ENCODE measurements at places on chromosomes 3 and 15. TPM values are rescaled to one million over a fixed set of nuclear protein-coding genes. Genes with fewer than 3 reads are reported as not detected.

EHD4 gene
- total RNA-seq: 30.5 TPM

DNA sequence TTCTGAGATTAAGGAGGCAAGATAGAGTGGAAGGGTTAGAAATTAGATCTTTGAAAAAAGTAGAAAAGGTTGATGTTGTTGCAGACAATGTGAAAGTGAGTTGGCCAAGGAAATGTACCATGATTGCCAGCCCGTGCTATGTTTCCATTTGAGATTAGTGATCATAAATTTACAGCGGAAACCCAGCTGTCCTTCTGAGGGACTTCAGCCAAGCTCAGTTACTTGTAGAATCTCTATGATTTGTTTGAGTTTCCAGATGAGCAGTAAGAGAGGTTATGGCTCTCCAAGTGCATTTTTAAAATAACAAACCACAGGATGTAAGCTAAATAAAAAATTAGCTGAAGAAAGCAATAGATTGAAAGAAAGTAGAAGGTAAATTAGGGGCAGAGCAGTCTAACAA, 54.2 kb upstream of the RBMS3 start:
- DNase-seq: no peak

DNA sequence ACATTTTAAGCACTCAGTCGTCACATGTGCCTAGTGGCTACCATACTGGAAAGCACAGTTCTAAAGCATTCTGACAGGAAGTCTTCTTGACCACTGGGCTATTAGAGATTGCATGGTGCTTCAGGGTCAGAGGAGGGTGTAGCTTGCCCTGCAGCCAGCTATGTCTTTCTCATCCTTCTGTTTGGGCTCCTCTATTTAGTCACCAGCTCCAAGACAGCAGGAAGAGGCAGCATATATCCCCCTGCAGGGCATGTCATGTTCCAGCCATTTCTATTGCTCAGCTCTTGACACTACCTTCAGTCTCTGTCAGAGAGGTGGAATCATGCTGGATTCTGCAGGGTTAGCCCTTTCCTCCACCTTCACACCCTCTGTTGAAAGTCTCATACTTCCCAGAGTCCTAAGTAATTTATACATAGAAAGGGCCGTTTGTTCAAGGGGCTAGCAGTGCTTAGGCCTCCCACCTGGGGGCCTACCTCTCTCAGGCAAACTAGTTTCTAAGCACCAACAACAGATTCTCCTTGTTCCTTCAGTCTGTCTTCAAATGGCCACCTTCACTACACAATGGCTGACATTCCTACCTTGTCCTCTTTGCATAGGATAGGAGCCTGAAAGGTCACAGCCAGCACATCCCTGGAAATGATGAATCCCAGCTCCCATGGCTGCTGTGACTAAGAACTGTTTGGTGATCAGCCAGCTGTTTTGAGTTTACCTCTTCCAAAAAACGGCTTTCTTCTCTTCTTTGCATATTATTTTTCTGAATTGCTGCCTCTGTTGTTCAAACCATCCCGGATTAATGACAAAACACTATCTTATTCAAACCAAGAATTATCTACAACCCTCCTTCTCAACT, 115.7 kb upstream of the BFSP2 start:
- no peak for DNase-seq

DNA sequence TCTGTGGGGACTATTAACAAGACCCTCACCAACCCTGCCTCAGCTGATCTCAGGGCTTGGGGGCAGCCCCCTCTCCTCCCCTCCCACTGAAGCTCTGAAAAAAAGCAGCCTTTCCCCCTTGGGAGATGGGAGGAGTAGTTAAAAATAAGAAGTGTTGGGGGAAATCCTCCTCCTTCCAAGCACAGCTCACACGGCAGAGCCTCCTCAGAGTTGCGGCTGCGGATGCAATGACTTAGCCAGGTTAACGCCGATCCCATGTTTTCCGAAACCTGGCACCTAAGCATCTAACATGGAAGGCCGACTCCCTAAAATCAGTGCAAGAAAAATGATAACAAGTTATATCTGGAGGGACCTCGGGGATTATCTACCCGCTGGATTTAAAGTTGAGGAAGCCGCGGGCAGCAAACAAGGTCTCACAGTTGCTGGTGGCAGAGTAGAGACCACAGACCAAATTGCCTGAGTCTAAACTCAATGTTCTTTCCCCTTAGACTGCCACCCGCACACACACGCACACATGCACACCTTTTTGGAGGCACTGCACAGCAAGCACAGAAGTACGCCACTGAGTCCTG, 1.1 kb upstream of the TPM1 start:
- DNase-seq: no peak

DNA sequence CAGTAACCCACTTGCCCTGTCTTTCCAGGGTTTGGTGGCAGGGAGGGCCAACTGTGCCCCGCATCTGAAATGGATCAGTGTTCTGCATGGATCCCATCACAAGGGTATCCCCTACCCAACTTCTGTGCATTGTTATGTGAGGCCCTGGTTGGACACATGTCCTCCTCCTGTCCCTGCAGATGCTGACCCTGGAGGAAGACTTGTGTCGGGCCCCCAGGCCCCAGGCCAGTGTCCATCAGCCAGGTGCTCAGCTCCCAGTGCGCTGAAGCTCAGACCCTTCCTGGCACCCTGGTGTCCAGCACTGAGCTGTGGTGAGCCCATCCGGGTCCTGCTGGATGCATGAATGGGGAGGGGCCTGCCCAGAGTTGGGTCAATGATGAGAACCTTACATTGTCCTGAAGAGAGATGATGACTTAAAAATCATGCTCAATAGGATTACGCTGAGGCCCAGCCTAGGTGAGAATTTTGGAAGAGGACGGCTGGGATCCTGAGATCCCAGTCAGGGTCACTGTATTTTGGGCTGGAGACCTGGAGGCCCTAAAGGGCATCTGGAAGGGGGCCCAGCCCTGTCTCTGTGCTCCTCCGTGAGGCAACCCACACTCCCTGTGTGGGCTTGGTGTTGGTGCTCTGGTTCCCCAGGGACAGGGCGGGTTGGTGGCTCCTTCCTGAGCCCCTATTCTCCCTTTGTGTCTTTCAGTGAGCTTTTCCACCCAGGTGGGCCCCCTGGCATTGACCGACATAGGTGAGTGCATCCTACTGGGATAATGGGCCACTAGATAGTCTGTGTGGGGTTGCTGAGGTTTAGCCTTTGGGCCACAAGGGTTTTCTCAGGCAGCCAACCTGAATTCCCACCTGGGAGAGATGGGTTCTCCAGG, 199.1 kb downstream of the UBE3A start:
- no peak for DNase-seq

CCR3 gene
- not detected for total RNA-seq

GRCh38 chr15:85168642-85169173, 187.1 kb downstream of the PDE8A start:
- no peak for DNase-seq

DNA sequence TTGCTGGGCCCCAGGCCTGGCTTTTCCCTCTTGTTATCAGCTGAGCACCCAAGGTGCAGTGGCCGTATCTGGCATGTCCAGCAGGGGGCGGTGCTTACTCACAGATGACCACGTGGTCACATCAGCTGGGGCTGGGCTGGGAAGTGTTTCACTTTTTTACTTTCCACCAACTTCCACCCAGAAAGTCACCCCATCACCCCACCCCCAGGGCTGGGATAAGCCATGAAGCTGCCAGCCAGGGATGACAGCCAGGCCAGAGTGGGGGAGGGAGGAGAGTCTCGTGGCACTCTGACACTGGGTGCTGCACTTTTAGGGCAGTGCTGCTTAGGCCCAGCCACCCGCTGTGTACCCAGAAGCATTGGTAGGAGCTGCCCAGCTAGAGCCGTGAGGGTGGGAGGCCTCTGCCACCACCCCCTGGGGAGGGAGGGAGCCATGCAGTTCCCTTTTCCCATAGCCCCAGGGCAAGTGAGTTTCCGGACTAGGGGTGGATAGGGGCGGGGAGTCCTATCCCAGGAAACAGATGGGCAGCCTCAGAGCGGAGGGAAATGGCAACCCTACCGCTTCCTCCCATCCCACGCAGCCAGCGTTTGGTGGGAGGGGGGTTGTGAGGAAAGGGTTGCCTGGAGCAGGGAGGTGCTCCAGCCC, 6.1 kb downstream of the PPCDC start:
- DNase-seq: peak; percentile 99

- no peak for DNase-seq
Observed at GRCh38 chr15:81947548-81947947, 98.3 kb downstream of the MEX3B start.

DNA sequence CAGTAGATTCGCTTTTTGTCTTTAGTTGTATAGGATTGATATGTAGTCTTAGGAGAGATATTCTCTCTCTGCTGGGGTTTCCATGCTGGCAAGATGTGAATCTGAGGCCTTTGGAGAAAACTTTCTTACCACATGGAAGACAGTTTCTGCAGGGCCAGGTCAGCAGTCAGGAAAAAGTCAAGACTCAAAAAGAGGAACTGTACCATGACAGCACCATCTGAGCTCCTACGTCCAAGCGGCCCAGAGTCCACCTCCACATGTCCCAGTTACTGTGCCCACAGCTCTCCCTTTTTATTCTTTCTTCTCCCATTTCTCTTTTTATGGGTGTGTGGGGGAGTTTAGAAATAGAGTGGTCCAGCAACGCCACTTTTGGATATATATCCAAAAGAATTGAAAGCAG, 172.0 kb downstream of the MTHFS start:
- no peak for DNase-seq

DNA sequence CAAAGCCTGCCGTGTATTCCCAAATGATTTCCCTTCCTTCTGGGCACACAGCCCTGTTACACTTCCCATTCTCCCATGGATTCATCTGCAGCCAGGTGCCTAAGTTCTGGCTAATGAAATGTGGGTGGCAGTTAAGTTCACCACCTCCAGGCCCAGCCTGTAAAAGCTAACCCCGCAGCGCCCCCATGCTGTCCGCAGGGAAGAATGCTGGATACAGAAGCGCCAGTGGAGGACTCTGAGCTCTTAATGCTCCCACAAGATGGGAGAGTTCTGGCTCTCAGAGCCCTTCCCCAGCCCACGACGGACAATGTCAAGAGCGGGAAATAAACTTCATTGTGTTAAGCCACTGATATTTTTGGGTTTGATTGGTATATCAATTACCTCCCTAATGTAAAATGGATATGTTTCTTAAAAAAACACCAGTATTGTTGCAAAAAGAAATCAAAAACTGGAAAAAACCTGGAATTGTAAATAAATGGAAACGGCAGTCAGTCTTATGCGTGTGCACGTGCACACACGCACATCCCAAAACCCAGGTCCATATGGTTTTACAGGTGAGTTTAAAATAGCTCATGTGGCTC, 37.7 kb upstream of the FGD5 start:
- peak; percentile 22 for DNase-seq

TMEM108 gene
- total RNA-seq: 1.3 TPM

DNA sequence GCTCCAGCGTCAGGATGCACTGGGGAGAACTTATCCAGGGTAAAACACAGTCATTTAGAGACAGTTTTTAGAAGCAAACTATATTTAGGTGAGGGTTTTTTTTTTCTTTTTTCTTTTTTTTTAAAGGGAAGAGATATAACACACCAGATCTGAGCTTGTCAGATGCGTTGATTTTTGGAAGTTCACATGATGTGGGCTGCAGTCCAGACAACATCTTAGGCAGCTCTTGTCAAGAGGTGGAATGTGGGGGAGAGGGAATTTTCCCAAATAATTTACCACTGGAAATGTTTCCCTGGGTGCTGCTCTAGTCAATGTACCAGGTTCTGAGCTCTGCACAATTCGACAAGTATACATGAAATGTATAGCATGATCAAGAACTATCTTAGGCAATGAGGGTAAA, 93.3 kb downstream of the OXNAD1 start:
- DNase-seq: no peak

DNA sequence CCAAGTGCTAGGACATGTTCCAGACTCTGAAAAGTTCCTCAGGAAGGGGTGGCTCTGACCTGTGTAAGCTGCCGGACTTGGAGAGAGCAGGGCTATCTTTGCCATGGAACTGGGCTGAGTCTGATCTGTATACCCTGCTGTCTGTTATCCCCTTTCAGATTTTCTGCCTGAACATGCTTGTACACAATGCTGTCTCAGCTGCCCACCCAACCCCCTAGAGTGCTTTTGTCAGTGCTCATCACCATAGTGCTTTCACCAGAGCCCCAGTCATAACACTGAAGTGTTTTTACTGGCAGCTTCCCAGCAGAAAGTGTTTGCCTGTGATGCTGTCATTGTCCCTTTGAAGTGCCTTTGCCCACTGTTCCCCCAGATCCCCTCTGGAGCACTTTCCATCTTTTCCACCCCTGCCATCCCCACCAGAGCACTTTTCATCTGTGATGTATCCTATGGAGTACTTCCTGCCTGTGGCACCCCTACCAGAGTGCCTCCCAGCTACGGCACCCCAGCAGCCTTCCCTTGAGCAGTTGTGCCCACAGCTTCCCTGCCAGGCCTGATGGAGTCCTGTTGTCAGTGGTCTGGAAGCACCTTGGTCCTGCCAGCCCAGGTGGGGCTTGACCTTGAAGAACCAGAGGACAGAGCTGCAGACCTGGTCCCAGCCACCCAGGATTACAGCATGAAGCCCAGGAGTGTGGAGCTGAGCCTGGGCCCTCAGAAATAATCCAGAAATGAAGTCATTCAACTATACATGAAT, 397.7 kb downstream of the DIPK2A start:
- DNase-seq: no peak

DNA sequence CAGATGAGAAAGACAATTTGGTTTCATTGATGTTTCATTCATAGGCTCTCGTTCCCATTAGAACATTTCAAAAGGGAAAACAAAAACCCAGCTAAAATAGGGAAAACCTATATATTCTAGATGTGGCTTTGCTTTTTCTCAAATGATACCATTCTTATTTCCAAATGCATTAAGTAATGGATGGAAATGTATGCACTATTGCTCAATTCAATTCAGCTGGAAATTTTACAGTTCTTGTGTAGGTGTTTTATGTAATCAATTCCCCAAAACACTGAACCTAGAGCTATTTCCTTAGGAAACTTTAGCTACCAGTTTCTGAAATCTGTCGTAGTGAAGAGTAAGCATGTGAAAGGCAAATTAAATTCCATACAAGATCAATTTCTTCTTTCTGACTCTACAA, 11.7 kb downstream of the IL1RAP start:
- DNase-seq: no peak

GMNC gene
- not detected for total RNA-seq

CD86 gene
- total RNA-seq: 13.2 TPM

ACTC1 gene
- total RNA-seq: 0.93 TPM

DNA sequence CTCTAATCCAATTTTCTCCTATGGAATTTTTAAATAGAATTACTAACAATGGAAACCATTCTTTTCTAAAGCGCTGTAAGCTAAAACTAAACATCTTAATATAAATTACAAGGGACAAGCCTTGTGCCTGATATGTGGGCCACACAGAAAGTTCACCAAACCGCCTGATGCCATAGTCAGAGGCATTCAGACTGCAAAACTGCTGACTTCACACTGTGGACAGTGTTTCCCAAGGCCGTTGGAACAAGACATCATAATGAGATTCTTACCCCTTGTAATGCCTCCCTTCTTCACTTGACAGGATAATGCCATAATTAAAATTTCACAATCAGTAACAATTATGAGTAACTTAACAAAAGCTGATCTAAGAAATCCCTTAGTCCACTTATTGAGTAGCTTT, 14.9 kb downstream of the SH3GL3 start:
- DNase-seq: no peak

DNA sequence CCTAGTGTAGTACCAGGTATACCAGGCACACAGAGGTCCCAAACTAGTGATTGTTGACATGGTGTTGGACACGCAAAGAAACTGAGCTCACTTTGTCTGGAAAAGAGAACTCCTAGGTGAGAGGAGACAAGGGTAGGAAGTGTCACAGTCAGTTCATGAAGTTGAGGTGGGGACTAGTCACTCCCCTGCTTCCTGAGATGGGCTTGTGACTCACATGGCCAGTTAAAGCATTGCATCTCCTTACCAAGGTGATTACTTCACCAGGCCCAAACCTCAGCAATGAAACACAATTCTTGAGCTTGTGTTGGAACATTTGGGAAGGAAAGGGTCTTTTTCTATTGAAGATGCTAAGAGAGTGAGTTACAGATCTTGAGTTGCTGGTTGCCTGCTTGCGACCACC, 49.2 kb upstream of the RAD18 start:
- DNase-seq: no peak
